ENCODE measurements at places on chromosomes 1 and 21.

- DNase-seq = no peak
Measured at GRCh38 chr1:115829023-115829674, 11.8 kb downstream of the NHLH2 start.

DNA sequence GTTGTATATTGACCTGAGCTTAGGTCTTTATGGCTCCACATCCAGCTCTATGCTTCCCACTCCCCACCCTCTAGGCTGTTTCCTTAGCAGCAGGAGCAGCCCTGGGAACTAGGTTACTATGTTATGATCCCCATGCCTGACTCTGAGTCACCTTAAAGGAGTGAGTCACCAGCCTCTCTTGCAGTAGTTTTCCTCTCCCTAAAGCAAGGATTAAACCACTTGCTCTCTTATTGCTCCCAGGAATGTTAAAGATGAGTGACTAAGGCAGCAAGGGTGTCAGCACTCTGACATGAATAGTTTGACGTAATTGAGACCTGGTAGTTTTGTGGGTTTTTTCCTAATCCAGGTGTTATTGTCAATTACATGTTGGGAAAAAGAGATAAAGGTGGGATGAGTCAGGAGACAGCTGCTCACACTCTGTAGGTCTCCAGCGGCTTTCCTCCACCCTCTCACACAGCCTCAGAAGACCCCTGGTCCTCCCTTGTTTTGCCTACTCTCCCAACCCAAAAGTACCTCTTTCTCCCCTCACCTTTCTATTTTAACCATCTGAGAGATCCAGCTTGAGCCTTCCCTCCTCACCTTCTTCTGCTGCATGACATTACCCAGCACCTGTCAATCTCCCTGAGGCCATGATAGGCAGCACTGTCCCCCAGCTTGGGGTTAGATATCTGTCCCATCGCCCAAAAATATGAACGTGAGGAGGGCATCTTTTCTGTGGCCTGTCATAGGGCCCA lies 369.1 kb upstream of the VAMP3 start:
- no peak for DNase-seq

DNA sequence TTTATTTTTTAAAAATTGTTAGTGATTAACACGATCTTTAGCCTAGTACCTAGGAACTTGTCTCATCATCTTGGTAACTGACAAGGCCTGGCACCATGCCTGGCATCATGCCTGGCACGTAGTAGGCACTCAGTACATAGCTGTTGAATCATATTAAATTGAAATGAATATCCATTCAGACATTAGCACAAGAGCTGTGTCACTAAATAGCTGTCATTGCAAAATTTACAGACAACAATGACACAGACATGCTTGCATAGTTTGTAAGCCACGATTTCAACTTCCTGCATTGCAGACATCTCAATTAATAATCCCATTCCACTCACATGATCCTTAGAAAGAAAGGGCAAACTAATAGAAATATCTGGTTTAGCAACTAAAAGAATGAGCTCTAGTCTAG lies 15.4 kb upstream of the PHACTR4 start:
- no peak for DNase-seq

DNA sequence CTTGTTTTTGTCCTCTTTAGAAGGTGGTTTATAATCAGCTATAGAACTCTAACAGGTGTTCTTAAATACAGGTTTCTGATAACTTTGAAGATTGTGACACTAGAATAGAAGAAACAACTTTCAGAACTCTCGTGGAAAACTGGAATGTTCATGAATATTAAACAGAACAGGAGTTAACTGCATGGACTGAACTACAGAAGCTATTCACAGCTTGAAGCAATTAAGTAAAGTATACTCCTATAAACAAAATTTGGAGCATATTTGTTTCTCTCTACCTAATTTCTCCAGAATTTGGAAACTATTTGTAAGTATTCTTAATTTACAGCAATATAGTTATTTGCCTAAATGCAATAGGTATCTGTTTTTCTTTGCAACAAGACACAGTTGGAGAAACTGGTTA lies 824.8 kb downstream of the ADGRL2 start:
- no peak for DNase-seq

DNA sequence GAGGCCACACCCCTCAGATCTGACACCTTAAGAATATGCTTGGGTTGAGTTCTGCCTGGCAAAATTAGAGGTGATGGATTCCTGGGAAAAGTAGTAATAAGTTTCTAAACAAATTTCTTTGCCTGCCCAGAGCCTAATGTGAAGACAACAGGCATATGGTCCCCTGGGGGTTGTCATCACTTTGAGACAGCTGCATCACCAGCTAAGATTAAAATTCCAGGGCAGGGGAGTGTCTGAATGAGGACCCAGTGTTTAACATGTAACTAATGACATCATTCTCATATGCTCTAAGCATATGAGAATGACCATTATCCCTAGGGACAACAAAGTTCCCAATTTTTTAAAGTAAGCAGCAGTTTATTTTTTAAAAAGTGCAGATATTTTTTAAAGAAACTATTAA lies 432.2 kb downstream of the PCP4 start:
- no peak for DNase-seq

DNA sequence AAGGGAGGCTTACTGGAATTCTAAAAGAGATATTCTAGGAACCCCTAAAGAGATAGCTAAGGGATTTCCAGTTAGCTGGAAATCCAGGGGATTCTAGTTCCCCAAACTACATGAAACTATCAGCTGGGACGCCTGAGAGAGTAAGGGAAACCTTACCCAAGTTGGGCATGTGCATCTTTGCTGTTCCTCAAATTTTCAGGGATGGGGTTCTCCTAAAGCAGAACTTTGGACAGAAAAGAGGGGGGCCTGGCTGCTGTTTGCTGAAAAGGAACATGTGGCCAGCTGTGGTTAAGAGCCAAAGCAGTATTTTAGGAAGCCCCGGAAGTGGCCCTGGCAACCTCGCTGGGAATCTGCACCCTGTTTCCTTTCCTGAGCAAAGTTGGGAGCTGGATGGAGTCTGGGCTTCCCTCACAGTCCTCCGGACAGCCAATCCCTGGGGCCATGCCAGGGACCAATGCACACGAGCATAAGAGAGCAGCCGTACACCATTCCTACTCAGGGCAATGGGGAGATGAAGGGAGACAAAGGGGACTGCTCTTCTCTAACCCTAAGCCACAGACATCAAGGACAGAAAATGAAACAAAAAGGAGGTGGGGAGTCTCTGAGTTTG lies 154.3 kb downstream of the PLXNA2 start:
- DNase-seq = no peak

GRCh38 chr1:92743221-92743620 lies 41.7 kb downstream of the EVI5 start:
- no peak for DNase-seq

DNA sequence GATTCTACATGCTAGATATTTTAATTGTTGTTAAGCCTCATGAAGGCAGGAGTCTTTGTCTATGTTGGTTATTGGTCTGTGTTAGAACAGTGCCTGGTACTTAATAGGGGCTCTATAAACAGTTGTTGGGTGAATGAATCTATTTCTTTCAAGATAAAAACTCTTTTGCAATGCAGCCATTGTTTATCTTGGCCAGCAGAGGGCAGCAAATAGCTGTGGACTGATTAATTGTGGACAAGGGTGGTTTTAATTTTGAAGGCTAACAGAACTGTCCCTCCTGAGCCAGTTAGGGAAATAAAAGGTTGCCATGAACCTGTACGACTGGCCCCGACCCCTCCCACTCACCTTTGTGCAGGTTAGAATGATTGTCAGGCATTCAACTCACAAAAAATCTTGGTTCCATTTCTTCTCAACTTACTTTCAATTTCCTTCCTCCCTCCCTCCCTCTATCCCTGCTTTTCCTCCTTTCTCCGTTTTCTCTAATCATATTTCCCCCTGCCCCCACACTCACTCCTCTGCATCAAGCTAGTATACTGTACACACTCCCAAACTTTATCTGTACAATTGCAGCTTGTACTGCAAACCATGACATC lies 66.3 kb upstream of the DIRAS3 start:
- DNase-seq = no peak

DNA sequence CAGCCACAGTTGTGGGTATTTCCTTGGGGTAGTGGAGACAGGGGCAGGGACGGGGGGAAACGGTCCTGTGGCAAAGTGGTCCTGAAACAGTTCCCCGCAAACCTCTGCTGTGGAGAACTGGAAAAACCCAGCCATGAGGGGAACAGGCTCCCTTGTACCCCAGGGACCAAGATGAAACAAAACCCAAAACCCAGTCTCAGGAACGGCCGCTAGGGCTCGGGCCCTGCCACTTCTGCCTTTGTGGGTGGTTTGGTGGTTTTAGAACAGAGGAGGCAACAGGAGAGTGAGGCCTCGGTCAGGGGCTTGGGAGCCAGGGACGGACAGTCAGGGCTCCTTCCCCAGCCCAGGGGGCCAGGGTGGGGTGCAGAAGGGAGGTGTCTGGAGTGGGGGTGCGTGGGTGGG lies 24.8 kb upstream of the EDN2 start:
- no peak for DNase-seq

DNA sequence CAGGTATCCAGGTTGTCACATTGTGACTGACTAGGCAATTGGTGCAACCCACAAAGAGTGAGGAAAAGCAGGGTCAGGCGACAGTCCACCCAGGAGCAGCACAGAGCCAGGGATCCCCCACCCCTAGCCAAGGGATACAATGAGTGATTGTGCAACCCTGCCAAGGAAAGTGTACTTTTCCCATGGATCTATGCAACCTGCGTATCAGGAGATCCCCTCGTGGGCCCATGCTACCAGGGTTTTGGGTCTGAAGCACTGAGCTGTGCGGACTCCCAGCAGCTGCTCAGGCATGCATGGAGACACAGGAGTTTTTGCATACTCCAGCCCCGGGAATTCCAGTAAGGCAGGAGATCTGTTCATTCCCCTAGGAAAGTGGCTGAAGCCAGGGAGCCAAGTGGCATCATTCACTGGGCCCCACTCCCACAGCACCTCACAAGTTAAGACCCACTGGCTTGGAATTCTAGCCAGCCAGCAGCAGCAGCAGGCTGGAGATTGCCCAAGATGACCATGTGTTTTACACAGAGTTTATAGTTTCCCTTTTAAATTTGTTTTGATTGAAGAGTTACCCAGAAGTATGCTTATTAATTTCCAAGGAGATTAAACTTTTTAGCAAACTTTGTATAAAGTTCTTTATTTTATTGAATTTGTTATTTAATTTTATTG lies 136.0 kb downstream of the LTN1 start:
- DNase-seq = no peak

- no peak for DNase-seq
Measured at GRCh38 chr1:181497870-181498269, 14.6 kb downstream of the CACNA1E start.

DNA sequence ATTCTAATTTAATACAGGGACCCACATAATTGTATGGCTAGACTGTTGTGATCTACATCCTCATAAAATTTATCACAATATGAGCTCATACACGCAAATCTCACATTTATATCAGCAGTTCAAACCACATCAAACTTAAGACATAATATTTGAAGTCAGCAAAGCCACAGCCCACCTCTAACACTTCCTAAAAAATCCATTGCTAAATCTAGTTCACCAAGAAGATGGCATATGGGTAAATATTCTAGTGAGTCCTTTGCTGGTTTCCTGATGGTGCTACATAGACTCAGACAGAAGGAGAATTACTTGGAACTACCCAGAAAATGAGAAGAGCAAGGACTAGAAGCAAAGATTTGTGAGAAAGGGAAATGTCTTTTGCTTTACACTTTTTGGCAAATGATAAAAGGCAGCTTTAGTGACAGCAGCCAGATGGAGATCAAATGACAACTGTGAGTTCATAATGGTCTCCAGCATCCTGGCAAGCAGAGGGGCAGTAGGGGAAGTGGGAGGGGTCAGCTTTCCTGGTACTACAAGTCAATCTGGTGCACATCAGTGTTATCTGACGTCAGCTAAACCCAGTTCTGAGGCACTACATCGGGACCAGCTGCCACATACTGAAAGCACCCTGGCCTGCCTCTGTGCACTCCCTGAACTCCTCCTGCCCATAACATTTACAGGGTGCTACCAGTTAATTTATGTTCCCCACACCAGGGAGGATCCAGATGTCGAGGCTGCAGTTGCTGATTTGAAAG lies 10.6 kb upstream of the GADD45A start:
- DNase-seq = no peak

- DNase-seq = no peak
Measured at GRCh38 chr1:147851149-147851548, 51.4 kb upstream of the GJA8 start.

DNA sequence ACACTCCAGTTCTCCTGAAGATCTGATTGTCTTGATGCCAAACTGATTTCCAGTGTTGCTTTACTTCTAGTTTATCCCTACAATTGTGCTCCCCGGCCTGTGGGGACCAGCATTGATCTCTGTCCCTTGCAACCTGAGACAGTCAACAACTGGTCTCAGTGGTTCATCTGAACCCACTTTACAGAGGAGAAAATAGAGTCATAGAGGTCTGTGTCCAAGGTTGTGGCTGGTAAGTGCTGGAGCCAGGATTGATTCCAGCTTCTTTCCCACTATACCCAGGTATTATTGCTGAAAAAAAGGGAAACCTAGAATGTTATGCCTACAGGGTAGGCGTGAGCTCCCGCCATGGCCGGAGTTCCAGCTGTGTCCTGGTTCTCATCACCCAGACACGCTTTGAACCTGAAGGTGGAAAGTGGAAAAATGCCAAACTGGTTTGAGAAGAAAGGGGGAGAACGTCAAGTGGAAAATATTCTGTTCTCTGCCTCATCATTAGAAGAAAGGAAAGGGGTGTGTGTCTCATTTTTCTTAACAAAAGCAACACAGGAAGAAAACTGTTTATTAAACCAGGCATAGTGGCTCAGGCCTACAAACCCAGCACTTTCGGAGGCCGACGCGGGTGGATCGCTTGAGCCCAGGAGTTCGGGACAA lies 60.7 kb upstream of the ITPKB start:
- no peak for DNase-seq

DNA sequence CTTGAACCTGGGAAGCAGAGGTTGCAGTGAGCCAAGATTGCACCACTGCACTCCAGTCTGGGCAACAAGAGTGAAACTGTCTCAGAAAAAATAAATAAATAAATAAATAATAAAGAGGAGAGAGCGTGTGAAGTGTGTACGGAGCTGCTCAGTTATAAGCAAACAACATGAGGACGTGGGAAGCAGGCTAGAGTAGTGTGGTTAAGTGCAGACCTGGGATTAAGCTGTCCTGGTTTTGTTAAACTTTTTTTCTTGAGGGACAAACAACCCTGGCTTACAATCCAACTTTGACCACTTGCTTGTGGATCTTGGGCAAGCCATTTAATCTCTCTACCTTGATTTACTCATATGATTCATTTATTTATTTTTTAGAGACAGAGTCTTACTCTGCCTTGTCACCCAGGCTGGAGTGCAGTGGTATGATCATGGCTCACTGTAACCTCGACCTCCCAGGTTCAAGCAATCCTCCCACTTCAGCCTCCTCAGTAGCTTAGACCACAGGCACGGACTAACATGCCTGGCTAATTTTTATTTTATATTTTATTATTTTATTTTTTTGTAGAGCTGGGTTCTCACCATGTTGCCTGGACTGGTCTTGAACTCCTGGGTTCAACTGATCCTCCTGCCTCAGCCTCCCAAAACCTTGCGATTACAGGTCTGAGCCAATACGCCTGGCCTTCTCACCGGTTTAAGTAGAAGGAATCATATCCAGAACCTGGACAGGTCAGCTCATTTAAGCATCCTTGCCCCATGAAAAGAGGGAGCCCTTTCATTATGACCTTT lies 52.7 kb downstream of the RPS6KA1 start:
- DNase-seq = no peak

Data from GM06990 (cell line).